COR-L47 (cell line): ENCODE measurements at places on chromosomes 4 and X.

DNA sequence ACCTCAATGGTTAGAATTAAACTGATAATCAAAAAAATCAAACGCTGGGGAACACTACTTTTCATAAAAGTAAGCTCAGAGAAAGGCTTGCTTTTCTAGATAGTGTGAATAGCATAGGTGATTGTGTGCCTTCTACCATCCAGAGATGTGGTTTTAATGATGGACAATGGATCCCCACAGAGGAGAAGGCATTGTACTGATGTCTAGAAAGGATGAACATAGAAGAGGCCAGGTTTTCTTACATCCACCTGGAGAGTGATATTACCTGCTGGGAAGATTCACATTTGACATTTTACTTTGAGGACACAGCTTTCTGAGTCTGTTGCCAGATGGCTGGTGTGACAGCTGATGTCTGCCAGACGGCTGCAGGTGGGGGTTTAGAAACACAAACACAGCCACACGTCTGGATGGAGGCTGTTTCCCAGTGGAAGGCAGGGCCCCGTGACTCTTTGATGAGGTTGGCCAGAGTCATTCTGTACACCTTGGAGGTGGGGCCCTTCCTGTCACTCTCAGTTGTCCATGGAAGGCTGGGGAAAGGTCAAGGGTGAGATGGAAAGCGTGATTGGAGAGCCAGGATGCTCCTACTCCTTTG is 114.4 kb downstream of the PSAPL1 start:
- DNase-seq, result peak; percentile 69

- no peak for DNase-seq
These were observed 6.0 kb downstream of the PCDH7 start for GRCh38 chr4:30726090-30726675.

GRCh38 chrX:106726485-106727437 is at the start of gene RNF128:
Gene RNF128 (plus strand): TSS chrX:106726701. CDS start chrX:106726914, 213 bp downstream.
- DNase-seq, result peak; percentile 17

GRCh38 chr4:110628663-110629213 is 5.9 kb upstream of the PITX2 start:
- no peak for DNase-seq

GRCh38 chr4:7392438-7393421 is 42.0 kb downstream of the PSAPL1 start:
- no peak for DNase-seq

- DNase-seq, result no peak
These were observed 24.3 kb downstream of the RGS12 start for GRCh38 chr4:3317011-3317655.

DNA sequence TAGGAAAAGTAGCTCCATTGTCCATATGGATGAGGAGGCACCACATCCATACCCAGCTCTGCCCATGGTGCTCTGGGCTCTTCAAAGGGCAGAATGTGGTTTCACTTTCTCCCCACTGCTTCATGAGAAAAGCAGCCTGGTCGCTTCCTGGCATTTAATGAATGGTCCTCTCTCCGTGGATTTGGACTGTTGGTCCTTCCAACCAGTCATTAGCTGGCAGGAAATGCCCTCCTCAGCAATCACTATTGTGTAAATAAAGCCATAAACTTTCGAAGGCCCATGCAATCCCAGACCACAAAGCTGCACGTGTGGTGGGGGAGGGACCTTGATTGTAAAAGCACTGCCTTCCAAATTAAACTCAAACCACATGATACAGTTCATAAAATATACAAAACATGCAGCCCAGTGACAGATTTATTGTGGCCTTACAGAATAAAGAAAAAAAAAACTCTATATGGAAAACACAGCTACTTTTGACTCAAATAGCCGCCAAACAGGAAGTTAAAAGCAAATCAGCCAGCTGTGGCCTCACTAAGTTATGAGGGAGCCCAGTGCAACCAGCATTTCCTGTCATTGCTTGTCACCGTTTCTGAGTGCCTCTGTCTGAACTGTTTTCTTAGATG is 8.1 kb downstream of the MBNL3 start:
- peak; percentile 58 for DNase-seq

DNA sequence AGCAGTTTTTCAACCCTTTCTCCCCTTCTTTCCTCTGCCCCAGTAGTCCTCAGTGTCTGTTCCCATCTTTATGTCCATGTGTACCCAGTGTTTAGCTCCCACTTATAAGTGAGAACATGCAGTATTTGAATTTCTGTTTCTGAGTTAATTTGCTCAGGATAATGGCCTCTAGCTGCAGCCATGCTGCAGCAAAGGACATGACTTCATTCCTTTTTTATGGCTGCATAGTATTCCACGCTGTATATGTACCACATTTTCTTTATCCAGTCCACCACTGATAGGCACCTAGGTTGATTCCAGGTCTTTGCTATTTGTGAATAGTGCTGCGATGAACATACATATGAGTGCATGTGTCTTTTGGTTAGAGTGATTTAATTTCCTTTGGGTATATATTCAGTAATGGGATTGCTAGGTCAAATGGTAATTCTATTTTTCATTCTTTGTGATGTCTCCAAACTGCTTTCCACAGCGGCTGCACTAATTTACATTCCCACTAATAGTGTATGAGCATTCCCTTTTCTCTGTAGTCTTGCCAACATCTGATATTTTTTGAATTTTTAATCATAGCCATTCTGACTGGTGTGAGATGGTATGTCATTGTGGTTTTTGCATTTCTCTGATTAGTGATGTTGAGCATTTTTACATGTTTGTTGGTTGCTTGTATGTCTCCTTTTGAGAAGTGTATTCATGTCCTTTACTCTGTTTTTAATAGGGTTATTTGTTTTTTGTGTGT is 54.6 kb upstream of the ANK2 start:
- DNase-seq, result no peak

DNA sequence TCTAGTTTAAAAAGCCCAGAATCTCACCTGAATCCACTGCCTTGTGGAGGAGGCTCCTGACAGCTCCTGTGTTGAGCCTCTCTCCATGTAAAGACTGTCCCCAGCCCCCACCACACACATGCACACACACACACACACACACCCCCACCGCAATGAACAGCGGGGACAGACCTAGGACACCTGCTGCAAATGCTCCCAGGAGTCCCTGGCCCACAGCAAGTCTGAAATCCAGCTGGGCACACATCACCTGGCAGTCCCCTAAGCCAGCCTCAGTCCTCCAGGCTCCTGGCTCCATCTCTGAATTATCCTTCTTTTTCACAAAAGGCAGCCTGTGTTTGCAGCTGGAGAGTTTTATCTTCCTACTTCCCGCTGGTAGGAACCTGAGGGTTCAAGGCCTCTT is 6.6 kb upstream of the FAM53A start:
- DNase-seq, result no peak

DNA sequence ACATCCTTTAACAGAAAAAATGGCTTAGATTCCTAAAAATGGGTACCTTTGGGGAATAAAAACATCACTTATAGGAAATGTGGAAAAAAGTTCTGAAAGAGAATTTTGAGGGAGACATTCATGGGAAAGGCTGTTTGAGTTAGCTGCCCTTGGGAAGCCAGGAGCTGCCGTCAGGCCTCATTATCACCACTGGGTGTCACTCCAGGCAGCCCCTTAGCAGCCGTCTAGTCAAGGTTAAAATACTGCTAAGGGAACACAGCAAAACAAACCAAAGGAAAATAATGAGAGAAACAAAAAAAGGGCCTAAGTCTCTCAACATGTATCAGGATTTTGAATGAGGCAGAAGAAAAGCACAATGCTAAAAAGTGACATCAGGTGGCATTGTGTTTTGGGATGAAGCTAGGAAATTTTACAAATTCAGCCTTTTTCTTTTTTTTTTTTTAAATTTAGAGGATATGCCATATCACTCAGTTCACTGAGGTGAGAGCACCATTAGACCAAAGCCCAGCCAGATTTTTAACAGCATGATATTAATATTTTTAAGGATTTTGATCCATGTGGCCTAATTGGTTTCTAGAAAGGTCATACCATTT is 235.3 kb downstream of the GPAT3 start:
- DNase-seq, result peak; percentile 16

DNA sequence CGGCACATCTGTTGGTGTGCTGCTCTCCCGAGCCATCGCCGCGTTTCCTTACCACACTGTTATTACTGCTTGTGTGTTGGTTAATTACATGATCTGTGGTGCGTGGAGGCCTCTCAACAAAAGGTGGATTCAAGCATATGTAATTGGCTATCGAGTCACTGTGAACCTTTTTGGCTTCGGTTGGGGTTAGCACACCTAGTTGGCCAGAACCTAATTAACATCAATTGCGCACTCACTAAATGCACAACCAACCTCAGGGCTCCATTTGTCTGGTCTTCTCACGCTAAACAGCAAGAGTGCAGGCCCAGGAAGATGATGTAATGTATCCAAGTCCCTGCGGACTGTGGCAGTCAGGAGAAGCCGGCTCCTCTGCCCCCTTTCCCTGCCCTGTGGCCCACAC is 17.4 kb downstream of the ENPP6 start:
- DNase-seq, result peak; percentile 84
